ENCODE measurements at places on chromosomes 5 and 9.

GRCh38 chr5:132739232-132739631 is 1.9 kb upstream of the KIF3A start:
- DNase-seq = no peak

DNA sequence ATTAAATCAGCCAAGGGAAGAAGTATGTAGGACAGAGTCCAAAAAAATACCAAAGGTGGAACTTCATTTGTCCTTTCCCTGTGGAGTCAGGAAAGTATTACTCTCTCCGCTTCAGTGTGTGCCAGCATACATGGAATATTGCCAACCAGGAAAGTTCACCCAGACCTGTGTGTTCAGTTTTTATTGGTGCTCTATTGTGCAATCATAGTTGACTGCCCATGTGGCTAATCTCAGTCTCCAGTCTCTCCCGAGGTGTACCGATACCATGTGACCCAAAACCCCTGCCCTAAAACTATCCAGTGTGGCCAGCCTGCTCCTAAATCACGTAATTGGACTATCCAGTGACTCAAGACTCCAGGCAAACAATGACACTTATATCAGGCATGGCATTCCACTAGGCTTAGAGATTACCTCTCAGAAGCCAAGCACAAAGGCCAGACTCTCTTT is 38.8 kb downstream of the NFX1 start:
- no peak for DNase-seq

GRCh38 chr5:169905017-169905416 is 75.3 kb downstream of the INSYN2B start:
- DNase-seq = no peak

GRCh38 chr5:89513299-89514044 is 630.5 kb upstream of the MEF2C start:
- no peak for DNase-seq

DNA sequence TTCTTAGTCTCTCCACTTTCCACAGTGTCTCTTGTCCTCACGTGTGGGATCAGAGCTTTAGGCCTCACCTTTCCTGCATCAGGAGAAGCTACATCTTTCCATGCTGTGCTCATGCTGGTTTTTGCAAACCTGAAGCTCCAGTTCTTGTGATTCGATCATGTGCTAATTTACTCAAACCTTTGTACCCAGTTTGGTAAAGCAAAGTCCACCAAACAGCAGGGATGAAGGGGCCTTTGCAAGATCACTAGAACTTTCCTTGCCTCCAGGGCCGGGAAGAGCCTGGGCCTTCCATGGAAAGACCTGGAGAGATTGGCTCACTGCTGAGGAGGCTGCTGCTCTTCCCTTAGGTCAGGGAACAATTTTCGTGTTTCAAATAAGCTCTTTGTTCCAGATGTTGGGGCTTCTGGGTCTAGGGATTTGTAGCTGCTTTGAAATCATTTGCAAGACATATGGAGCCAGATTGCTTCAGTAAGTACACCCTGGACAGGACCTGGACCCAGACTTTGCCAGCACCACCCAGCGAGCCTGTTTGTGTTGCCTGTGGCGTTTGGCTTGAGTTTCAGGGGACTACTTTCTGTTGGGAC is 18.7 kb upstream of the SPATA31E1 start:
- no peak for DNase-seq

GRCh38 chr5:36719282-36719681 is 112.9 kb downstream of the SLC1A3 start:
- no peak for DNase-seq

- no peak for DNase-seq
Measured at GRCh38 chr5:166962461-166962860, 1329.0 kb upstream of the WWC1 start.

- DNase-seq = no peak
Measured at GRCh38 chr5:97026721-97027120, 90.8 kb downstream of the LNPEP start.

DNA sequence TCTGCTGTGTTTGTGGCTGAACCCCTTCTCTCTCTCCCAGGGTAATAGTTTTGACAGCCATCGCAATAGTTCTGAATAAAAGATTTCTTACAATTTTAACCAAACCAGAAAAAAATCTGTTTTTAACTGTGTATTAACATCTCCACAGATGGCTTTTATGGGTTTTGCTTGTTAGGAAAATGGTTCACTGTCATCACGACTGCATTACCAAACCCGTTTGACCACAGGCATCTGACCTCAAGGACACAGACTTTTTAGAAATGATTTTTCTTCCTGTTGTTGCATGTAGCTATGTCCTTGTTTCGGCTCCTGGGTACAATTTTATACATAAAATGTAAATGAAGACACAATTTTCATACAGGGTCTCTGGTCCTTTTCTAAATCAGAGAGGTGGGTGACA is 316.1 kb downstream of the IRX1 start:
- DNase-seq = no peak

GRCh38 chr9:137502008-137502911 is 43.1 kb upstream of the NSMF start:
- DNase-seq = no peak

- no peak for DNase-seq
Measured at GRCh38 chr5:140575309-140575708, 10.7 kb downstream of the SLC35A4 start.

DNA sequence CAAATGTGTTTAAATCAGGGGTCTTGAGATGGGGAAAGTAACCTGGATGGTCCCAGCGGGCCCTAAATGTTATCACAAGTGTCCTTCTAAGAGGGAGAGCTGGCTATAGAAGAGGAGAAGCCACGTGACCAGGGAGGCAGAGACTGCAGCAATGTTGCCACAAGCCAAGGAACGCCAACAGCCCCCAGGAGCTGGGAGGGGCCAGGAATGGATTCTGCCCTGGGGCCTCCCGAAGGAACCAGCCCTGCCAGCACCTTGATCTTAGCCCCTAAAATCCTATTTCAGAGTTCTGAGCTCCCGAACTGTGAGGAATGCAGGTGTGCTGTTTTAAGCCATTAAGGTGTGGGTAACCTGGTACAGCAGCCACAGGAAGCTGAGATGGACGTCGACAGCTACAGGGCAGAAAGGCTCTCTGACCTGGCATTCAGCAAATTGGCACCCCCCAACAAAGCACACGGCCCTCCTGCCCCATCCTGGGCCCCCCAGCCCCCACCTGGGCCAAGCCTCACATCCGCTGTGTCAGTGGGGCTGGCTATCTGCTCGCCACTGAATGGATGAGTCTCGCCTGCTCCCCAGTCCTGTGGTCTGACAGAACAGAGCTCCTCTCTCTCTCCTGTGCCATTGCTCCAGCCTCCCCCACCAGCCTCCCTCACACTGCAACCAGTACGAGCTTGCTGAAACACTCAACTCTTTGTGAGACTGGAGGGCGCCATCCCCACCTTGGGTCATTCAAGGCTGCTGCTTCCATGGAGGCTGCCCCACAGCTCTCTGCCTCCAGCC is 78.8 kb downstream of the ADAMTS2 start:
- DNase-seq = no peak

DNA sequence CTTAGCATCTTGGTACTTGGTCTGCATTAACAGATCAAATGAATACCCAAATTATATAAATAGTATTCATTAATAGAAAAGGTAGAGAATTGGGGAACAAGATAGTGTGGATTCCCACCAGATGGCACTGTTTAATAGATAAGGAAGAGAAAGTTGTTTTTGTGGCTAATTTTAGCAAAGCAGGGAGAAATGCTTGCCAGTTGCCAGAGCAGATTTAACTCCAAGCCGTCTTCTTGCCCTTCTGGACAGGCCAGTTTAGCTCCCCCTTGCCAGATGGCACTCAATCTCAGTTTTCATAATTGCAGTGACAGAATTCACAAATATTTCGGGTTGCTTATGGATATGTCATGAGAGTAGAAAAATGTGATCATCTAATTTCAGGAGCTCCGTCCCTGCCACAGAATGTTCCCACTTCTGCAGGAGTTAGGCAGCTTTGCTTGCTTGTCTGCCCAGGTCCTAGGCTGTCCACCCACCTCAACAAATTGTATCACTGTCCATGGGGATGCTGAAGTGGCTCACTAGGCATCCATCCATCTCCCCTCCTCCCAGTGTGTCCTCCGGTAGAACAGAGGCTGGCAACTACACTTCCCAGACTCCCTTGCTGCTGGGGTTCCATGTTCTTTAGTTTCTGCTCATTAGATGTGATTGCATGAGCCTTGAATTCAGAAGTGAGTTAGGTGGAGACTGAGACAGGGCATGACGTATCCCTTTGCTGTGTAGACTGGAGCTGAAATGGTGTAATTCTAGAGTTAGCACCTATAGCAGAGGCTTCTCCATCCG is 11.8 kb upstream of the HEXB start:
- peak; percentile 19 for DNase-seq

DNA sequence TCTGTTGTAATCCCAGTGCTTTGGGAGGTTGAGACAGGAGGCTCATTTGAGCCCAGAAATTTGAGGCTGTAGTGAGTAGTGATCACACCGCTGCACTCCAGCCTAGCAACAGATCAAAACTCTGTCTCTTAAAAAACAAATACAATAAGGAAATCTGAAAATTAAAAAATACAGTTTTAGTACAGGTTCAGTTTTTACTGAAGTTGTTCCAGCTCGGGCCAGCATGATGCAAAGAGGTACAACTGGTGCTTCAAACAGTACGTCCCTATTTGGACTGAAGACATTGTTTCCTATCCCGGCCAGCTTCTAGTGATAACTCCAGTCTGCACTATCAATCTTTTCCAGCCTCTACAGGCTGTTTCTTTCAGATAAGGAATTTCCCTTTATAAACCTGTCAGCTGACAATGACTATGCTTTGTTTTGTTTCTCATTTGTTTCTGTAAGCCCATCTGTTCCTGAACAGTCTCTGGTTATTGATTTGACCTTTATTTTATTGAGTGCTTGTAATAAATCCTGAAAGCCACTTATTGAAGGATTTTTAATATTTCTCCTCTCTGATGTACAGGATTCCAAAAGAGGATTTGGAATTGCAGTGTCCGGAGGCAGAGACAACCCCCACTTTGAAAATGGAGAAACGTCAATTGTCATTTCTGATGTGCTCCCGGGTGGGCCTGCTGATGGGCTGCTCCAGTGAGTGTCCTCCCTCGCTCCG is 41.9 kb downstream of the TJP2 start:
- DNase-seq = no peak

DNA sequence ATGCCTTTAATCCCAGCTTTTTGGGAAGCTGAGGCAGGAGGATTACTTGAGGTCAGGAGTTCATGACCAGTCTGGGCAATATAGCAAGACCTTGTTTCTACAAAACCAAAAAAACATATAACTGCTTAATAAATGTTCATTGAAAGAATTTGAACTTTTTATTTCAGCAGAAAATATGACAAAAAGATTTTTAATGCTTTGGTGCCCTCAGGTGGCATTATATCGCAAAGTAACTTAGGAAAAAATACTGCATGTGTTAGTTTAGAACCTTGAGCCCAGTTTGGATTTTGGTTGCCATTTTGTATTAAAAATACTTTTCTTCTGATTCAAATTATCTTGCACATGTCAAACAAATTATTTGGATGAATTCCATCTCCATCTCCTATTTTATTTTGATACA is 103.2 kb downstream of the GPBP1 start:
- no peak for DNase-seq

GRCh38 chr5:60382716-60383115 is 317.2 kb downstream of the DEPDC1B start:
- DNase-seq = no peak

GRCh38 chr5:1824109-1824821 is 23.1 kb downstream of the NDUFS6 start:
- DNase-seq = no peak

DNA sequence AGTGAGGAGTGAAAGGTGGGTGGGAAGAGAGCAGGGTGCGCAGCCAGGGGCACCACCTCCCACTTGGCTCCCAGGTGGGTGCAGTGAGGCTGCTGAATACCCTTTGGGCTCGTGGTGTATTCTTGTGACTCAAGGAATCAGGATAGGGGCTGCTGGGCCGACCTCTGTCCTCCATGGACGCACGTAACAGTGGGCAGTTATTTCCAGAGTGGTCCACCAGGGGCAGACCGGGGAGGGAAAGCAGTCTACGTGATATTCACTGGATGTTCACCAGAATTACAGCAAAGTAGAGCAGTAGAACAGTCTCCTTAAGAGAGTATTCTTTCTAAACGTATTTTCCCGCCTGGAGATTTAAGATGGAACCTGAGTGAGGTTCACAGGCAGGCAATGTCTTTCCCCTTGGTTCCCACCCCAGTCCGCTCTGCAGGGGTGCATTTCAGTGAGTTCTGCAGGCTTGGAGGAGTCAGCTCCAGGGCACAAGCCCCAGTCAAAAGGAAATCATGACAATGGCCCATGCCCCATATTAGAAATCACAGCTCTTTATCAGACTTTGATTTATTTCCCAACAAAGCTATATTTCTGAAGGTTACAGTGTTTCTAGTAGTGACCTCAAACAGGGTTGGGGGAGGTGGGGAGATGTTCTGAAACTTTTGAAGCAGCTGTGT is 88.7 kb downstream of the SYK start:
- DNase-seq = no peak

DNA sequence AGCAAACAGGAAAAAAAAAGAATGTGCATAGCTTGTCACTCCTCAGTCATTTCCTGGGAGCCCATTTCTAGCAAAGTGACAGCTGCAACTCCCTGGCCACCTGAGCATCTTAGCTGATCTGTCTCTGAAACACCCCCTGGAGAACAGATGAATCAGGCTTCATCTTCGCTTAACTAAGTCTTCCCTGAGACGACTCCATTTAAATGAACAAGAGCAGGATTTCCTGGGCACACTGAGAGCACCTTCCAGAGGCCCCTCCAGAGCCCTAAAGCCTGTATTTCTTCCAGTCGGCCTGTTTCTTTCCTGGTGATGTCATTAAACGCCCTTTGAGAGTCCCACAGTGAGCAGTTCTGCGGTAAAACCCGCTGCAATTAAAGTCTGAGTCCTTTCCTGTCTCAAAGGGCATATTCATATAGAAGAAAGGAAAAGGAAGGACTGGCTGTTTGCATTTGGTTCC is 13.9 kb downstream of the TGFBI start:
- DNase-seq = no peak

DNA sequence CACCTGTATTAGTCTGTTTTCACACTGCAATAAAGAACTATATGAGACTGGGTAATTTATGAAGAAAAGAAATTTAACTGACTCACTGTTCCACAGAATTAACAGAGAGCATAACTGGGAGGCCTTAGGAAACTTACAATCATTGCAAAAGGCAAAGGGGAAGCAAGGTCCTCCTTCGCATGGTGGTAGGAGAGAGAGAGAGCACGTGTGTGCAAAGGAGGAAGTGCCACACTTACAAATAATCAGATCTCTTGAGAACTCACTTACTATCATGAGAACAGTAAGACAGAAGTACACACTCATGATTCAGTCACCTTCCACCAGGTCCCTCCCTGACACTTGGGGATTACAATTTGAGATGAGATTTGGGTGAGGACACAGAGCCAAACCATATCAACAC is 258.7 kb downstream of the TRIM32 start:
- DNase-seq = no peak

GRCh38 chr9:107707915-107708441 is 218.4 kb upstream of the KLF4 start:
- DNase-seq = no peak

- DNase-seq = no peak
Measured at GRCh38 chr5:80231243-80231642, 24.6 kb downstream of the SERINC5 start.

All from immature natural killer cell (primary cell).